ENCODE measurements at places on chromosomes 11 and 22. TPM values are rescaled to one million over a fixed set of nuclear protein-coding genes. Genes with fewer than 3 reads are reported as not detected.

DNA sequence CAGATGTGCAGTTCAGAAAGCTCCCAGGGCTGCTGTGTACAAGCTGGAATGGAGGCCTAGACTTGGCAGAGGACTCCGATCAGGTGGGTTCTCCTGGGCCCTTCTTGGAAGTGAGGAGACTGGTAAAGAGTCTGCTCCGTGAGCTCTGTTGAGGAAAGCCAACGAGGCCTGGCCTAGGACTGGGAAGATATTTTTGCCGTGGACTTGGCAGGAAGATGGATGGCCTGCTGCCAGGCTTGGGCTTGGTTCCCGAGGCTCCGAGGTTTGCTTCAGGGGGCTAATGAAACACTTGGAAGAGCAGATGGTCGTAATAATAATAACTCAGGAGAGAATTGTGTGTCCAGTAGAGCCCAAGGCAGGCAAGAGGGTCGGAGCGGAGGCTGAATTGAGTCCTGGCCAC lies 3.9 kb downstream of the GALR3 start:
- no peak for DNase-seq

DNA sequence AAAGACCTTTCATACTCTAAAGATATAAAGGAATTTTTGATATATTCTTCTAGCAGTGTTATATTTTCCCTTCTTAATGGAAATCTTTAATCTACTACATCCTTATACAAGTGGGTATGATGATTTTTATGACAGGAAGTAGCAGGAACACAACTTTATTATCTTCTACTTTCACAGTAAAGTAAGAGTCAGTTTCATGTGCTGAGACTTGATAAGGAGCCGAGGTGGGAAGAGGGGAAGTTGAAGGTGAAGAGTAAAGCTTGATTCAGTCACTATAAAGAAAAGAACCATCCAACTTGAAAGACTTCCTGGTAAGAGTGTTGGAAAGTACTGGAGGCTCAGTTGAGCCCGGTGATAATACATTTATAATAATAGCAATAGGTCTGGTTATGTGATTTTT lies 82.1 kb upstream of the PTH start:
- no peak for DNase-seq

DNA sequence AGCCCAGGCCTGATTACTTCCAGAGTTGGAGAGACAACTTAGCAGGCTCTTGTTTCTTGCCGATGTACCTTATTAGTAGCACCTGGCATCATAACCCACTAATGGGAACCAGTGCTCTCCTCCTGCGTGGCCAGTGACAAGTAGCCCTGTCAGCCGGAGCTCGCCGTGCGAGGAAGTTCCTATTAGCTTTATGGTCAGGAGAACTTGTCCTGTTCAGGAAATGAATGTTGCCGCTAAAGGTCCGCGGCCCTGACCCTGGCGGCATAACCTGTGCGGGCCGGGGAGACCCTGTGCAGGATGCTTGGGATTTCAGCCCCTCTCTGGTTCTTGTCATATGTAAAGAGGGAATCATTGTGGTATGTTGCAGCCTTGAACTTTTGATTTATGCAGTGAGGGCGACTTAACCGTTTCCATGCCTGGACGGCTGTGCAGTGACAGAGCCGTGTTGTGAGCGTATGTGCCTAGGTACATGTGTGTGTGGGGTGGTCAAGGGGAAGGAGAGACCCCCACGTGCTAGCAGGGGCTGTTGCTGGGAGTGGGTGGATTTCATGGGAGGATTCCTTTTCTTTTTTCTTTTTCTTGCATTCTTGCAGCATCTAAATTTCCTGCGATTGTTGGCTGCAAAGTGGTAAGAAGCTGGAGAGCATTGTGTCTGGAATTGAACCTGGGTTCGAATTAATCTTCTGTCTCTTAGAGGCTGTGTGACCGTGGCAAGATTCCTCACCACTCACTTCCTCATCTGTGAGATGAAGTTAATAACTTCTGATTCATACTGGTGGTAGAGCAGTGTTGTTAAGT lies 15.2 kb downstream of the ZBTB16 start:
- no peak for DNase-seq

- no peak for DNase-seq
Observed at GRCh38 chr11:120432056-120433018, 79.2 kb upstream of the GRIK4 start.

The BDNF gene
- not detected for total RNA-seq

All from activated T-helper 1 cell treated with anti-CD3 and anti-CD28 coated beads, Interleukin-12 subunit alpha, Interleukin-12 subunit beta, Interleukin-2, Interleukin-4 antibody, amounts not matched to agents 30 ng/mL and 10 ng/mL and 1 ng/mL, durations not matched to agents 14 hours and 24 hours and 36 hours (primary cell).